ENCODE measurements at places on chromosomes 5 and 9.

- DNase-seq, result no peak
These were observed 16.3 kb upstream of the SEMA5A start for GRCh38 chr5:9562141-9562540.

DNA sequence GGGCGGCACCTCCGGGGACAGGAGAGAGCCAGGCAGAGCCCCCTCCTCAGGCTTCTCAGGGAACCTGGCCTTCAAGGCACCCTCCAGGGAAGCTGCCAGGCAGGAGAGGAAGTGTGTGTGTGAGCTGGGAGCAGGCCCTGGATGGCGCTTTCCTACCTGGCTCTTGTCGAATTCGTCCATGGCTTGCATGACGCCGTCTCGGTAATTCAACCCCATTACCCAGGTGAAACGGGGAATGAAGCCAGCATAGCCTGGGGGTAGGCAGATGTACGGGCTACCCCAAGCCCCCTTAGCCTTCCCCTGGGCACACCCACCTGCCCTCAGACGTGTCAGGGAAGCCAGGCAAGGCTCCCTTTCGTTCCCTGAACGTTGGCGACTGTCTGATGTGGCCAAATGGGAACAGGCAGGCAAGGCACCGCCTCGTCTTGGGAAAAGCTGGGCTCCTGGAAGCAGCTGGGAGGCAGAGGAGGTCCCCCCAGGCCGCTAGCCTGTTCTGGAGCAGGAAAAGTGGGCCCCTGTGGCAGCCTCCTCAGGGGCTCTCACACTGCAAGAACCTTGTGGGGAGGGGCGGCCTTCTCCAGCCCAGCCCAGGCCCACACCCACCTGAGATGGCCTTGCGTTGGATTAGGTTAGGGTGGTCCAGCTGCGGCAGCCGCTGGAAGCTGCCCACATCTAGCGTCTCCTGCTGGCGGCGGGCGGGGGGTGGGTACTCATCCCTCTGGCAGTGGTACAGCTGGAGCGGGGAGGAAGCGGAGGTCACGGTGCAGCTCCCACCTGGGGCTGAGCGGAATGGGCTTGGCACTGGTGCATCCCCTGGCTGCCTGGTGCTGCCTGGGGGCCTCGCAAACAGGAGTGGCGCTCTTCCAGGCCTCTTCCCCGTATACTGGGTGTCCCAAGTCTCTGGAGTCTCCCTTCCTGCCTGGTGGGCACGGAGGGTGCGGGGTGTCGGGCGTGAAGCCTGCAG is 3.7 kb downstream of the TUBB4B start:
- no peak for DNase-seq

GRCh38 chr5:116629168-116629567 is 54.5 kb upstream of the SEMA6A start:
- DNase-seq, result no peak

GRCh38 chr5:169706071-169706470 is 69.0 kb downstream of the DOCK2 start:
- no peak for DNase-seq

GRCh38 chr5:149322518-149322917 is 22.8 kb upstream of the GRPEL2 start:
- no peak for DNase-seq

GRCh38 chr5:118467103-118467502 is 521.2 kb downstream of the DTWD2 start:
- no peak for DNase-seq

DNA sequence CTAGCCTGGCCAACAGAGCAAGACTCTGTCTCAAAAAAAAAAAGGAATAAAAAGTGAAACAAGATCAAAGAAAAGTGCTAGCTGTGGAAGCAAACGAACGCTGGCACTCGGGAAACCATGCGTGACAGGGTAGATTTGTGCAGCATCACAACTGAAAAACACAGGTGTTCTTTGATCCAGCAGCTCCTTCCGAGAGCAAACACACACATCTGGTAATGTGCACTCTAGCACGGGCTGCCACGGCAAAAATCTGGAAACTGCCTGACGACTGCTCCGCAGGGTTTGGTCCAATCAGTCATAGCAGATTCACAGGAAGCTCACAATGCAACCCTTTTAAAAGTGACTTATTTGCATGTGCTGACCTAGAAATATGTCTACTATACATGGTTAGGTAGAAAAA is 80.0 kb downstream of the SYK start:
- DNase-seq, result no peak

DNA sequence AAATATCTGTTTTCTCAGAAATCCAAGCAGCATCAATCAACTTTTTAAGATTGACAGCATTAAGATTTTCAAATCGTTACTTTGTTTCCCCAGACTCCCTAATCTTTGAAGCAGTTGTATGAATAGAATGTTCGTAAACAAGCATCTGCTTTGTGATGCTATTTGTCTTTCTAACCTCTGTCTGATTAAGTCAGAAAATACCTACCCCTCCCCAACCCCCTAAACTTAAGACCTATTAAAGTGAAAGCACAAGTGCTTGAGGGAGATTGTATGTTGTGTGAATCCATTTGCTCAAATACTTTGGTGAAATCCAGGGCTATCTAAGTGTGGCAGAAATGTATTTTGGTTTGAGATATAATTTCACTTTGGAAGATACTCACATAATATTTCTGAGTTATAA is 47.9 kb upstream of the C5orf47 start:
- DNase-seq, result no peak

DNA sequence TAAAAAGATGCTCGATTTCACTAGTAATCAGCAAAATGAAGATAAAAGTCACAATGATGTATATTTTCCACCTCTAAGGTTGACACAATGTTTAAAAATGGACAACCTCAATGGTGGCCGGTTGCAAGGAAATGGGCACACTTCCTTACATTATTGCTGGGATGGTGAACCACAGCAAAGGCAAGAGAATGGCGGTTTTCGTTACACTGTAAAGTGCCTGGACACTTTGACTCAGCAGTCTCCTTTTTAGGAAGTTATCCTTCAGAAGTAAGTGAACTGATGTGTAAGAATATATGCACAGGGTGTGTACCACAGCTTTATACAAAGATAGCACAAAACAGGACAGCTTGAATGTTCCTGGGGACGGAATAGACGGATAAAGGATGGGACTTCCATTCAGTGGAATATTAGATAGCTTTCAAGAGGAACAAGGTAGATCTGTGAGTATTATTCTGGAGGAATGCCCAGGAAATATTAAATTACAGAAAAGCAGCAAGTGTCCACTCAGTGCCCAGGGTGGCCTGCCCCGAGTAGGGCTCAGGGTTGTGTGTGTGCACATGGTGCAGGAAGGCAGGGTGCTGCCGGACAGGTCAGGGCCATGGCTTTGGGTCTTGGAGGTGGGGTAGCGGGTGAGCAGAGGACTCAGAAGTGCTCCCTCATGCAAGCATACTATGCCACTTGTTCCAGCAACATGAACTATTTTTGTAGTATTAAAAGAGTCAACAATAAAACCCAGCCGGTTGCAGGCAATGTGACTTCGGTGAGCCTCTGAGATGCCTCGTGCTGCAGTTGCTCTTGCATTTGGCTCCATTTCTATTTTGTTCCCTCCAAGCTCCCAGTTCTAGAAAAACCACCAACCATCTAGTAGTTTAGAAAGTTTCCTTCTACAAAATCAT is 24.5 kb downstream of the GADD45G start:
- DNase-seq, result no peak

- no peak for DNase-seq
These were observed 3.6 kb upstream of the CCNJL start for GRCh38 chr5:160315968-160316367.

DNA sequence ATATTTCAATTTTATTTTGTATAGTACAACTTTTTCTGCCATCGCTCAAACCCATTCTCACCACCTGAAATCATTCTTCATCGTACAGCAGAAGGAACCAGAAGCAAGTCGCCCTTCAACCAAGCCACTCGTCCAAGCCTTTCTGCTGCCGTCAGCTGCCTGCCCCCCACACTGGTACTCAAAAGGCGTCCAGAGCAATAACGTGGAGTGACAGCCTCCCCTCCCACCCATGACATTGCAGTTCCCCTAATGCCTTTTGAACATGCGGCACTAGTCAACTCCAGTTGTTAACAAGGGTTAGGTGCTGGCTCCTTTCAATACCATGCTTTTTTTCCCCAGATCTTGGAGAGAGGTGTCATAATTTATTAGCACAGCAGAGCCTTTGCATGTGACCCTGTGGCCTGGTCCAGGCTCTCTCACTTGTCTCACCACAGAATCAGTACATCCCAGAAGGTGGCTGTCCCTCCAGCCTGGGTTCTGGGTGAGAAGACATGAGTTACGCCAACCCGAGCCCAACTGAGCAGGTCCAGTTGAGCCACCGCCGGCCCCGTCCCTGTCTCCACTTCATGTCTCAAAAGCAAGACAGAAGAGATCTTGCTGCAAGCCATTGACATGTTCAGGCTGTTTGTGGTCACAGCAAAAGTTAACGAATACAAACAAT is 20.4 kb upstream of the MED10 start:
- no peak for DNase-seq

DNA sequence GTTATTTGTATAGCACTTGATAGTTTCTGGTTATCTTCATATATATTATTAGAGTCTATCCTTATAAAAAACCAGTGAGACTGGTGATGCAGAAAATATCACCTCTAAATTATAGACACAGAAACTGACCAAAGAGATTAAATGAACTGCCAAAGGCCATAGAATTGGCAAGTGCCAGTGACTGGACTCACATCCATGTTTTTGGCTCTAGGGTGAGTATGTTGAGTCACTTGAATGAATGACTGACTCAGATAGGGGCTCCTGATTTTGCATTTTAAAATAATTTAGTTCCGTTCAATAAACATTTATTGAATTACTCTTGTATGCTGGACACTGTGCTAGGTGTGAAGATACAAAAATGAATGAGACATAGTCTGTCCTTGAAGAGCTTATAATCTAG is 70.7 kb downstream of the NR2F1 start:
- DNase-seq, result no peak

- DNase-seq, result peak; percentile 5
These were observed 173.0 kb upstream of the DAPK1 start for GRCh38 chr9:87324613-87325194.

All from DMS 273 treated with DMSO at 0.1 percent for 48 hours (cell line).